ENCODE measurements at places on chromosomes 4 and X. TPM values are rescaled to one million over a fixed set of nuclear protein-coding genes. Genes with fewer than 3 reads are reported as not detected.

GRCh38 chr4:128227991-128228571 lies 59.5 kb downstream of the PGRMC2 start:
- H3K4me3 ChIP-seq, result no peak overlapping the region
- H3K36me3 ChIP-seq, result no peaks in the 10 kb centered on the region
- no peak overlapping the region for H3K27ac ChIP-seq
- peaks cover 5% of the 10 kb centered on the region for H3K4me1 ChIP-seq
- no peaks in the 10 kb centered on the region for H3K27me3 ChIP-seq

SUPT20HL1 gene
- not detected for total RNA-seq

GRCh38 chrX:11267425-11267824 lies 25.8 kb upstream of the AMELX start:
- DNase-seq, result no peak
- H3K36me3 ChIP-seq, result no peaks in the 10 kb centered on the region
- H3K4me3 ChIP-seq, result no peak overlapping the region
- no peaks in the 10 kb centered on the region for H3K27me3 ChIP-seq
- no peak overlapping the region for H3K27ac ChIP-seq

- H3K36me3 ChIP-seq, result no peaks in the 10 kb centered on the region
- H3K4me3 ChIP-seq, result peak overlapping the region; percentile 64
- DNase-seq, result peak; percentile 54
- no peaks in the 10 kb centered on the region for H3K27me3 ChIP-seq
- peak overlapping the region; percentile 91 for H3K27ac ChIP-seq
Observed at GRCh38 chrX:38804682-38805431, 3.6 kb downstream of the MID1IP1 start.

GRCh38 chr4:143402776-143403552 lies 66.3 kb downstream of the GAB1 start:
- H3K4me3 ChIP-seq, result no peak overlapping the region
- H3K27ac ChIP-seq, result no peak overlapping the region
- DNase-seq, result no peak
- H3K36me3 ChIP-seq, result no peaks in the 10 kb centered on the region

SMIM10 gene
- total RNA-seq, result 4.1 TPM

DNA sequence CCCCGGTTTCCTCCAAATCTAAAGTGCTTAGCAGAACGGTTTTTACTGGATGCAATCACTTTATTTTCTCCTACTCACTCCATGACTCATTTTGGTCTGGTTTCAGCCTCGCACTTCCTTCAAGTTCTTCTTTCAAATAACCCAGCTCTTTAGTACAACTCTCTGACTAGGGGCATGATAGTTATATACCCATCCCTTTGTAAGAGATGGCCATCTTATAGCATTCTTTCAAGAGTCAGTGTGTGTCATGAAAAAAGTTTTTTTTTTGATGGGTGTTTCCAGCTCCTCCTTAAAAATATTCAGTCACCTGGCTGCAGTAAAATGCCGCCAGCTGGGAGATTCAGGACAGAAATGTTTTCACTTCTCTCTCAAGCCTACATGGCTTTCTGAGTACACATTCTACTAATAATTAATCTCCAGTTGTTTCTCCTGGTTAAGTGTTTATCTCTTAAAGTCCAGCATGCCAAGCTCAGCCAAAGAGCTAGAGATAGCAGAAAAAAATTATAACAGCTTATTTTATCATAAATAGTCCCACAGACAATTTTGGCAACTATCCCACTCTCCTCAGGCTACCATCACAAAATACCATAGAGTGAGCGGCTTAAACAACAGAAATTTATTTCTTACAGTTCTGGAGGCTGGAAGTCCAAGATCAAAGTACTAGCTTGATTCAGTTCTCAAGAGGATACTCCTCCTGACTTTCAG lies 139.3 kb downstream of the GASK1B start:
- H3K27ac ChIP-seq, result no peak overlapping the region
- DNase-seq, result no peak
- H3K36me3 ChIP-seq, result no peaks in the 10 kb centered on the region
- no peak overlapping the region for H3K4me3 ChIP-seq

C1QTNF7 gene
- 10.7 TPM for total RNA-seq

DNA sequence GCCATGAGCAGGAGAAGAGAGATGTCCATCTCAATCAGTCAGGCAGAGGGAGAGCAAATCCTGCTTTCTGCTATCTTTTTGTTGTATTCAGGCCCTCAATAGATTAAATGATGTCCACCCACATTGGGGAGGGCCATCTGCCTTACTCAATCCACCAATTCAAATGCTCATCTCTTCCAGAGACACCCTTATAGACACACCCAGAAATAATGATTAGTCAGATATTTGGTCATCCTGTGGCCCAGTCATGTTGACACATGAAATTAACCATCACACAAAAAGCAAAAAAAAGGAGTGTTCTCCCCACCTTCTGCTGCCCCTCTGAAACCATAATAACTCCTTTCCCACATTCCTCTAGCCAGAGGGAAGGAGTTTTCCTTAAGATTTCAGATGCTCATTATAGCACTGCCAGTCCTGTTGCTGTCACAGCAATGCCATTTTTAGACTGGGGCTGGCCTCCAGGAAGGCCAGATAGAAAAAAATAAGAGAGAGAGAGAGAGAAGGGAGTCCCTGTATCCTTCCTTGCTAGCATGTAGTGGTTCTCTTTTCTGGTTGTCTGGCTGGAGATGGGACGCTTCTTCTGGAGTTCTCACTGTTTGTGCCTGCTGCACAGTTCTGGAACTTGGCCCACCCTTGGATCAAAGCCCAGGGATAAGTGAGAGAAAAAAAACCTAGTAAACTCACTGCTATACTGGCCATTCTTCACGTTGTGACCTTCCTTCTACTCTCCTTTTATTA lies 177.7 kb downstream of the RBM46 start:
- H3K36me3 ChIP-seq, result no peaks in the 10 kb centered on the region
- no peaks in the 10 kb centered on the region for H3K27me3 ChIP-seq
- H3K4me1 ChIP-seq, result no peaks in the 10 kb centered on the region
- no peak for DNase-seq
- no peak overlapping the region for H3K4me3 ChIP-seq

GRCh38 chrX:28016823-28017222 lies 35.6 kb upstream of the DCAF8L1 start:
- H3K27ac ChIP-seq, result no peak overlapping the region
- H3K4me1 ChIP-seq, result no peaks in the 10 kb centered on the region
- no peaks in the 10 kb centered on the region for H3K27me3 ChIP-seq
- DNase-seq, result no peak
- H3K4me3 ChIP-seq, result no peak overlapping the region
